ENCODE measurements at places on chromosomes 12 and 14.

- DNase-seq = no peak
These were observed 5.0 kb downstream of the CRIP2 start for GRCh38 chr14:105479431-105480158.

- DNase-seq = no peak
These were observed 79.6 kb upstream of the MANSC4 start for GRCh38 chr12:27859648-27860047.

DNA sequence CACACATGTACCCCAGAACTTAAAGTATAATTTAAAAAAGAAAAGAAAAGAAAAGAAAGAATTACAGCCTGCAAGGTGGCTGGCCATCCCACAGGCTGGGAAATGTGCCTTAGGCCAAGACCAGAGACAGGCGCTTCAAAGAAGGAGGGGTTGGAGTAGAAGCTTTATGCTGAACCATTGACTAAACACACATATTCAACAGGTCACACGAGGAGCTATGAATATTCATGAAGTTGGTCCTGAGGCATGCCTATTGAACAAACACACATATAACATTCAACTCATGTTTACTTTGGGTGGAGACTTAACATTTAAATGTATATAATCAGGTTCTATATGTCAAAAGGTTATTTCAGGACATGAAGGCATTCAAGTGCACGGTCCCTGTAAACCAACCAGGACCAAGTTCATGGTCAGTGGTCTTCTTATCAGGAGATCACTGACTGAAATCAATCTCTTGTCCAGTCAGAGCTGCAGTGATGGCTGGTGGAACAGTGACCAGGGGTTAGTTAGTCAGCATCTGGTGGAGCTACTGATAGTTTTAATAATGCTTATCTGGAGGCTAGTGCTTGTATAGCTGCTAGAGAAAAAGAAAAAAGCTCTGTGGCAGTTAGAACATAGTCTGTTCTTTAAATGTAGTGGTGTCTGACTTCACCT lies 35.6 kb upstream of the ITPR2 start:
- DNase-seq = no peak

DNA sequence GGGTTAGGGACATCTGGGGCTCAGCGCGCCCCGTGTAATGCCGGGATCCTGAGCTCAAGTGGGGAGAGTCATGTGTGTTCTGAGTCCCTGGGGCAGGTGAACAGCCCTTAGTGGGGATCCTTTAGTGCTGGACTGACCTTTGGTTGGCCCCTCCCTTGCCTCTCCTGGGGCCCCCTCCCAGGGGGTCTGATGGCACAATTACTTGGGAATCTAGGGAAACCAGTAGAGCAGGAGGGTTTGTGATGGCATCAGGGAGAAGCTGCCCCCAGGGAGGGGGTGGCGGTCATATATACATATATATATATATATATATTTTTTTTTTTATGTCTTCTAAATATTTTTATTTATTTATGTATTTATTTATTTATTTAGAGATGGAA lies at the start of gene MORN3:
Gene MORN3 (minus strand): TSS at position 134 of the 380 bp plus-strand sequence. CDS start 171 bp downstream, outside the sequence.
- DNase-seq = no peak

DNA sequence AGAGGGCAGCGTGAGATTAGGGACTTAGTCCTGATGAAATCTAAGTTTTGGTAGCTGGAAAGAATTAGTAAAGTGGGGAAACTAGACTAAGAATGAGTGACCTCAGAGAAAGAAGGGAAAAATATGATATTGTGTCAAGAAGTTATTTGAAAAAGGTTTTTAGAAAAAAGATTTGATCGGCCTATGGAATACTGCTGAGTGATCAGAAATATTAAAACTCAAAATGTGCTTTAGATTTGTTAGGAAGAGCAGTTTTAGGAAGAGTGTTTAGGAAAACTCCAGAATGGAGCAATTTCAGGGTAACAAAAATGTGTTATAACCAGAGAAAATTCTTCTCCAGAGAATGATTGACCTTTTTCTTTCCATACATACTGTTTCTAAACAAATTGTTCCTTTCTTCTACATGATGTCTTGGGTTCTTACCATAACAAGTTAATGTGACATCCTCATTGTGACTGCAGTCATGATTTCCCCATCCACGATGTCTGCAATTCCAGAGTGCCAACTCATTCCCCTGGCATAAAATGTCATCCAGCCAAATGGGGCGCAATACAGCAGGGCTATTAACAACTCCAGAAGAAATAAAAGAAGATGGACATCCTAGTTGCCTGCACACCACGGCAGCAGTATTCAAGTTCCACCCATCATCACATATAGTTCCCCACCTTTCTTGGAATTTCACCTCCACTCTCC lies 11.8 kb downstream of the CD163L1 start:
- no peak for DNase-seq

DNA sequence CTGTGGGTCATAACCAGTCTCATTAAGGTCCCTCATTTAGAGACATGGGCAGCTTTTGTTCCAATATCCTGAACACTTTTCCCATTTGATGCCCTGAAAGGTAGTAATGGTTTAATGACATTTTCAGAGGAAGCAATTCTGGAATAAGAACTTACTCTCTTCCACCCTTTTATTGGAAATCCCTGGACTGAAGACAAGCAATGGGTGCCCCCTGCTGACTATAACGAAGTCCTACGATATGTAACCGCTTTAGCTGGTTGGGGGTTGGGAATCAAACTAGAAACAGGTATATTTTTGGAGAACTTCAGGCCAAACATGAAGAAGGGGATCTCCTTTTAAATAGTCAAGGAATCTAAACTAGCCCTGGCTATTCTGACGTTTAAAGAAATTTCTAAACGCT lies 20.5 kb downstream of the SARNP start:
- no peak for DNase-seq

GRCh38 chr12:124939079-124939420 lies 24.6 kb upstream of the UBC start:
- DNase-seq = no peak

DNA sequence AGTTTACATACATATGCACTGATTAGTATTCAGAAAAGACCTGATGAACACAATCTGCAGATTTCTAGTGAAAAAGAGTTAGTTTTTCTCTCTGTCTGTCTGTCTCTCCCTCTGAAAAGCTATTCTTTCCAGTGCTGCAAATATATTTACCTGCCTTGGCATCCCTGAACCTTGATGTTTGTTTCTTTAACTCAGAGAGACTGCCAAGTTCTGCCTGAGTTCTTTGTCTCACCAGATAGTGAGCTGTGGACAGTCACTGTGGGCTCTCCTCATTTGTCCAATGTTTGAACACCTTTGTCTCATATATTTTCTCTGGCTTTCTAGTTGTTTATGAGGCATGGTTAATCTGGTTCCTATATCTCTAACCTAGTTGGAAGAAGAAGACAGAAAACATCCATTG lies 250.4 kb downstream of the SOX5 start:
- no peak for DNase-seq

GRCh38 chr12:25828188-25828587 lies 130.3 kb upstream of the RASSF8 start:
- DNase-seq = no peak

DNA sequence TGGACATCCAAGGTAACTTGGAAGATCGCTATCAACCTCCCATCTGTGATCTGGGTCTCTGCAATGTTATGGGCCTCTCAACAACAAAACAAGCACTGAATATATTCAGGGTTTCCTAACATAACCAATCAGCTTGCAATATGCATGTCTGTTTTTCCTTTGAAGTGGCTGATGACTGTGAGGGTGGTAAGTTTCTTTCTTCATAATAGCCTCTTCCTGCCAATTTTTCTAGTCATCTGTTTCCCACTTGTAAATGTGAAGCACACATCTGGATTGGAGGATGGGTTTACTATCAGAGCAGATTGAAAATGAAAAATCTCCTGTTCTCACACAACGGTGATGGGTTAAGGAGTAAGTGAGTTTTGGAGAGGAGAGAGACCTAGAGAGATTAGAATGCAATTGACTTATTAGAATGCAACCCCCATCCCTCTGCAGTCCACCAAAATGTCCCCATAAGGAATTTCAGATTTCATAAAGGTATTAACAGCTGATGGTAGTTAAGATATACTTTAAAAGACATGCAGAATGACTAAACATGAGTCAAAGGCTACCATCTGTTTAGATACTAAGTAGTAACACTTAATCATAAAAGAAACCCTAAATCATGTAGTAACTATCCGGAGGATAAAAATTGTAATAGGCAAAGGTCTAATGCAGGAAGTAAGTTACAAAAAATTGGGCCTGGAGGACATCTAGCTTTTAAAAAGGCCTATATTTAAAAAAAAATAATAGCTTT lies 58.4 kb upstream of the SAV1 start:
- no peak for DNase-seq

- DNase-seq = no peak
These were observed 136.1 kb upstream of the PRKD1 start for GRCh38 chr14:30063746-30064145.

DNA sequence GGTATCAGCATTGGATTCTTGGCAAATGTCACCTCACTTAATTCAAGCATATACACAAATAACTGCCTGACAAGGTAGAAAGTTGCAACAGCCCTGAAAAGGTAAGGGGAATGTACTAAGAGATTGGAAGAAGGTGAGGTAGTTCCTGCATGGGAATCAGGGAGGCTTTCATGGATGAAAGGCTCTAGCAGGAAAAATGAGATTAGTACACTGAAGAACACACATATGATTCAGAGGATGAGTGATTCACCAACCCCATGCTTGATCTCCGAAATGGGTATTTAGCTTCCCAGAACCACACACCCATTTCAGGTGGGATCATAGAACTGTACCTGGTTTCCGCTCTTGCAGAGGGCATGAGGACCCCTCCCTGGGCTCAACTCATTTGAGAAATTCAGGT lies 65.8 kb downstream of the PAH start:
- no peak for DNase-seq

- DNase-seq = no peak
These were observed 162.6 kb upstream of the PLEKHG7 start for GRCh38 chr12:92539976-92540781.

DNA sequence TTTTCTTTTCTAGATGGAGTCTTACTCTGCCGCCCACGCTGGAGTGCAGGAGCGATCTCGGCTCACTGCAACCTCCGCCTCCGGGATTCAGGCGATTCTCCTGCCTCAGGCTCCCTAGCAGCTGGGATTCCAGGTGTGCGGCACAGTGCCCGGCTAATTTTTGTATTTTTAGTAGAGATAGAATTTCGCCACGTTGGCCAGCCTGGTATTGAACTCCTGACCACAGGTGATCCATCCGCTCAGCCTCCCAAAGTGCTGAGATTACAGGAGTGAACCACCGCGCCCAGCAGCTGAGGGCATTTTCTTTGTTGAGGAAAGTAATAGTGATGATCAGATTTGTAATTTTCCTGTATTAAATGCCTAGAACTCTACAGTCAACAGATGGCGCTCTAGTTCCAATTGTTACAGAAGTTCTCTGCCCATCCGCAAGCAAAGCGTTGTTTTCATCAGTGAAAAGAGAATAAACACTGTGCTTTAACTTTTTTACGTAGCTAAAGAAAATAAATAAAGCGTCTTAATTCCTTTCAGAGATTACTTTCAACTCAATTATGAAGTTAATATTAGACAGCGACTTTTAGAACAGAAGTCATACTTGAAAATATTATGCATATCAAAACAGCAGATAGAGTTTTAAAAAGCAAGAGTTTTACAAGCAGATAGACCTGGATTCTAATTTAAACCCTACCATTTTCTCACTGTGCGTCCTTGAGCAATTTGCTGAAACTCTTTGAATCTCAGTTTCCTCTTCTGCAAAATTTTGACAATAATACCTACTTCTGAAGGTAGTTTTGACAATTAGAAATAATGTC lies 335.1 kb downstream of the DUSP6 start:
- no peak for DNase-seq

DNA sequence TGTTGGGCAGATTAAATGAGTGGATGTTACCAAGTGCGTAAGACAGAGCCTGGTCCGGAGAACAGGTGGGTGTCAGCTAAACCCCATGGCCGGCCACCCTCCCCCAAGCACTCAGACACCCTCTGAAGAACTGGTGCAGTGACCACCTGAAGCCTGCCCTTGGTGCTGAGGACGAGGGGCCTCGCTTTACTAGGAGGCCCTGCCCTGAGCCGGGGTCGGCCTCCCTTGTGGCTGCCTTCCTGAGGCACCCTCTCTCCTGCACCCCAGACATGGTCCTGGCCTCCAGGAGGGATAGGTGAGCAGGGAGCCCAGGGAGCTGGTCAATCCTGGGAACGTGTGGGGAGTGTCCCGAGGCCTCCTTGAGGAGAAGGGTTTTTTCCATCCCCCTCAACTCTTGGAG lies 4.9 kb upstream of the KIF26A start:
- DNase-seq = no peak

- DNase-seq = no peak
These were observed 3.8 kb downstream of the ETV6 start for GRCh38 chr12:11653215-11653753.
